ENCODE measurements at places on chromosomes 2 and 18.

- no peak for DNase-seq
Observed at GRCh38 chr2:39094717-39095363, 26.0 kb downstream of the SOS1 start.

- DNase-seq = no peak
Observed at GRCh38 chr2:240604939-240605716, 18.6 kb downstream of the CAPN10 start.

- no peak for DNase-seq
Observed at GRCh38 chr2:99891428-99891780, 251.0 kb downstream of the AFF3 start.

- no peak for DNase-seq
Observed at GRCh38 chr18:63107931-63108330, 211.6 kb downstream of the BCL2 start.

DNA sequence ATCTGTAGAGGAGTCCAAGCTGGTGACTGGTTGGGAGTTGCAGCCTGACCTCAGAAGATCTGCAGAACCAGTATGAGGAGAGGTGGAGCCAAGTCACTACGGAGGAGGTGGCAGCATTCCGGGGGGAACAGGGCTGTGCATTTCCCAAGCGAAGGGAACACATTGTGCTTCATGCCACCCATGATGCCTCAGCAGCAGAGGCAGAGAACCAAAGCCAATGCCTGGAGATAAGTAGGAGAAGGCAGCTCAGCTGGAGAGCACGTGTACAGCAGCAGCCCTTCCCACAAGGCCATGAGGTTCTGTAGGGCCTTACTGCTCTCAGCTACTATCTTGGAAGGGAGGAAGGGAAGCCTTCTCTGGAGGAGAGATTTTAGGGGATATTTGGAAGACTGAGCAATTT, 67.2 kb upstream of the LRPPRC start:
- no peak for DNase-seq

DNA sequence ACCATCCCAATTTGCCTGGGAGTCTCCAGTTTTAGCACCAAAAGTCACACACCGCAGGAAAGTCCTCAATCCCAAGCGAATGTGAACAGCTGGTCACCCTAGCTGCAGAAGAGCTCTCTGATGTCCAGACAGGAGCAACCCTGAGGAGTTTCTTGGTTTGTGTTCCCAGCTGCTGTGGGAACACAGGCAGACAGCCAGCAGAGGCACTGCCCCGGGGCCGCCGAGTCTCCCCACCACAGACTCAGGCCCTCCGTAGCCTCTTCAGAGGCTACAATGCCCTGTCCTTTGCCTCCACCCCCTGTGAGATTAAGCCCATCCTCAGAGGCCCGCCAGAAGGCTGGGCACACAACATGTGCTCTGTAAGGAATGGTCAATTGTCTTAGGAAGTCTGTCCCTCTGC, 111.5 kb downstream of the TTC32 start:
- no peak for DNase-seq

- DNase-seq = no peak
Observed at GRCh38 chr2:98872526-98872925, 63.5 kb downstream of the CRACDL start.

DNA sequence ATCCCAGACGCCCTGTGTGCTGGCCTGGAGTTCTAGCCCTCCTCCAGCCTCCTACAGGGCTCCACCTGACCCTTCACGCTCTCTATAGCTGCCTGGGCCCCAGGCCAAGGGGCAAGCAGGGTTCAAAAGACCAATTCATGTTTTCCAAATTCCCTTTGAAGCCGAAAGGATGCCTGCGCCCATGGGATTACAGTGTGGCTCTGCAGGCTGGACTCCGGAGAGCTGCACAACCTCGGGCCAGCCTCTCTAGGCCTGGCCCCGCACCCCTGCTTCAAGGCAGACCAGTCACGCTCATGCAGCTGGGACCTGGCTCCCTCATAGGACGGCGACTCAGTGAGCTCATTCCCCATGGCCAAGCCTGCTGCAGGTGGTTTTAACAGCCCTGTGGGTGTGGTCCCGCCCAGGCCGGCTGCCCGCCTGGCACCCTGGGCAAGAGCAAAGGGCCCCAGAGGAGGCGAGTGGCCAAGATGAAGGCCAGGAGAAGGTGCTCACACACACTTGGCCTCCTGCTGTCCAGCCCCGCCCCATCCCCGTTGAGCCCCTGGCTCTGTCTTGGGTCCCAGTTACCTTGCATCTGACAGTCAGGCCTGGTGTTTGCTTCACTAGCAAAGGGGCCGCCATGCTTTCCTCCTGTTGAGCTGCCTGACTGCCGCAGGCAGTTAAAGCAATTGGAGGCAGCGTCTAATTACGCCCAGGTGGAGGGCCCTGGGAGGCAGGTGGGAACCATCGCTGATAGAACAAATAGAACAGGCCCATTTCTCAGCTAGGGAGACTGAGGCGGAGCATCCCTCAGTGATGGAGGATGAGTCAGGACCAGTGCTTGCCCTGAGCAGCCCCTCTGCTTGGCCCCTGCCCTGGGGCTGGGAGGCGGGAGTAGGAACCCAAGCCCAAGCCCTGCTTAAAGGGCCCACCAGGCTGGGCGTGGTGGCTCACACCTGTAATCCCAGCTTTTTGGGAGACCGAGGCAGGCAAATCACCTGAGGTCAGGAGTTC, 56.9 kb downstream of the SMAD7 start:
- no peak for DNase-seq

DNA sequence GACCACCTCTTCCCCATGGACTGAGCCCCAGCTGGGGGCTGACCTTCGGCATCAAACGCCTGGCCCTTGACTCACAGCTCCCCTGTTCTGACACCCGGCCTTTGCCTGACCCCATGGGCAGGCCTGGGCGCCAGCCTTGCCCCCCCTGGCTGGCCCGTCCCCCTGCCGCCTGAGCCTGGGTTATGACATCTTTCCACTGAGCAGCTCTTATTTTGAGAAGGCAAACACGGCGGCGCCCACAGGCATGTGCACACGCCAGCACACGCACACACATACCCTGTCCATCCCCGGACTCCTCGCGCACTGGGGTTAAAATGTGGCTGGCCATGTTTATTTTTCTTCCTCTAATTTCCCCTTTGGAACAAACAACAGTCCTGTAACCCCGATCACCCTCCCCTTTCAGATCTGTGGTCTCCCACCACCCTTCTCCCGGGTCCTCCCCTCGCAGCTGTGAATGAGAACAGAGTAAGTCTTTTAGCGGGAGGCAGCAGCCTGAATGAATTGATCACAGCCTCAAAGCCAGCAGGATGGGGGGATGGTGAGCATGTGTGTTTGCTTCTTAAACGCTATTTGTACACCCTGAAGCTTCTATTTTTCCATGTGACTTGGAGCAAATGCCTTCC, 11.8 kb upstream of the ATOH8 start:
- DNase-seq = peak; percentile 44

DNA sequence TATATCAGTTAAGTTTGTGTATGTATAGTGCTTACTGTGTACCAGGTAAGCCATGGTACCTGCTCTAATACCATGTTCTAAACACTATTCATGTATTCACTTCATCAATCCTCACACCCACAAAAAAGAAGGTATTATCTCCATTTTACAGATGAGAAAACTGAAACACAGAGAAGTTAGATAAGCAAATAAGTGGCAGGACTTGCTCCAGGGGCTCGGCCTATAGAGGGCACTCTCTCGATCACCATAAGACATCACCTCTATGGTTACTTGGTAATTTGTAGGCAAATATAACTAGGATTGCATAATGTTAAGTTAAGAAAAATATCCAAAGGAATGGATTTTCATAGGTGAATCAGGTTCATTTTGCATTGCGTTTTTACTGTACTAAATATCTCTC, 118.1 kb upstream of the FN1 start:
- DNase-seq = no peak

DNA sequence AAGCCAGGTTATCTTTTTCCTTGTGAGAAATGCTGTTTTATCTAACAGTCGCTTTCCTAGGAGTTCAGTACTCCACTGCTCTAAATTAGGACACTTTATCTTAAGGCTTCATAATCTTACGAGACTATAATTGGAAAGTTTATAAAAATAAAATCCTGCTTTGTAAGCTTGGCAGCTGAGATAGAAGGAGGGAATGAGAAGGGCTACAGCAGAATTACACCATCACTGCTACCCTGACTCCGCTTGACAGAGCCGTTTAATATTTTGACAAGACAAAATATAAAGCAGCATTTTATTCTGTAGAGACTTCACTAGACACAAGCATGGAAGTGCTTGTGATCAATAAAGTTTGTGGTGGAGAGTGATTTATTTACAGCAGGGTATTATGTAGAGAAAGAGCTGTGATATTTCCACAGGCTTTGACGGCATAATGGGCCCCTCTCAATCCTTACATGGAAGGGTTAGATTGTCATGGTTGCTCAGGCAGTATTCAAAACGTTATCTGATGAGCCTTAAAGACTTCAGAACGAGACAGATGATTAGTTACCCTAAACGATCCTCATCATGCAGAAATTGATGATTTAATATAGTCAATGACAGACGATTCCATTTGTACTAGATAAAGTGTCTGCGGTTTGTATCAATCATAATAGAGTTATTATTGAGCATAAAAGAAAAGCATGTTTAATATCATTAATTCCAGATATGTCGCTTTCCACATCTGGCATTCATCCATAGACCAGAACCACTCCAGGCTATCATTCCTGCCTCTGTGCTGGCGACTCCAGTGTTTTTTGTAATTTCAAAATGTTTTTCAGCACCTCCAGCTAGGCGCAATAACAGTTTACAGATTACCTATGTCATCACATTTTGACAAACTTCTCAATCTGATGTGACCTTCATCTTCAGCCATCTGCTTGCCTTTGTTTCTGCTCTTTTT, 242.2 kb downstream of the FIGN start:
- DNase-seq = no peak

GRCh38 chr18:61910101-61910500, 17.3 kb upstream of the RNF152 start:
- no peak for DNase-seq

DNA sequence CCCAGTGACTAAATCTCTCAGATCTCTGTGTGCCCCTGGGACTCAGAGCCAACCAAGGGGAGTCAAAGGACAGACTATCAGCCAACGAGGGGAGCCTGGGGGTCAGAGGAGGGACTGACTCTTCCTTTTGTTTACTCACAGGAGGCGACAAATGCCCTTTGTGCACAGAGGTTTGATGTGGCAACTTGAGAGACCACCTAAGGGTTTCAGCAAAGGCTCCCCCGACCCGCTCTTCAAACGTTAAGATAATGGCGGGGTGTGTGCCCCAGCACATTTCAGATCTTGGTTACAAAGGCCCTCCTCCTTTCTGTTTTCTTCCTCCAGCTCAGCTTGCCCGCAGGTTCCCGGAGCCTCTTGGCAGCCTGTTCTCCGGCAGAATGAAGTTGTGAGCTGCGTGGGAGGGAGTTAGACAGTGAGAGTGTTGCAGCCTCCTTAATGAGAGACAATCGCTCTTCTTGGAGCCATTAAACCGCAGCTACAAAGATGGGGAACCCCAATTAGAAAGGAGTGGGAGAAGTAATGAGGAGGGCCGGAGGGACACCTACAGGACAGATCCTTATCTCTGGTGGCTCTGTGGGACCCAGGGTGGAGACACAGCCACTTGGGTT, 76.2 kb downstream of the KIAA2012 start:
- no peak for DNase-seq

- DNase-seq = no peak
Observed at GRCh38 chr18:79048245-79048632, 21.0 kb upstream of the ATP9B start.

GRCh38 chr2:143139835-143140393, 10.7 kb downstream of the ARHGAP15 start:
- no peak for DNase-seq

- DNase-seq = no peak
Observed at GRCh38 chr2:64641599-64641998, 12.1 kb downstream of the SERTAD2 start.

DNA sequence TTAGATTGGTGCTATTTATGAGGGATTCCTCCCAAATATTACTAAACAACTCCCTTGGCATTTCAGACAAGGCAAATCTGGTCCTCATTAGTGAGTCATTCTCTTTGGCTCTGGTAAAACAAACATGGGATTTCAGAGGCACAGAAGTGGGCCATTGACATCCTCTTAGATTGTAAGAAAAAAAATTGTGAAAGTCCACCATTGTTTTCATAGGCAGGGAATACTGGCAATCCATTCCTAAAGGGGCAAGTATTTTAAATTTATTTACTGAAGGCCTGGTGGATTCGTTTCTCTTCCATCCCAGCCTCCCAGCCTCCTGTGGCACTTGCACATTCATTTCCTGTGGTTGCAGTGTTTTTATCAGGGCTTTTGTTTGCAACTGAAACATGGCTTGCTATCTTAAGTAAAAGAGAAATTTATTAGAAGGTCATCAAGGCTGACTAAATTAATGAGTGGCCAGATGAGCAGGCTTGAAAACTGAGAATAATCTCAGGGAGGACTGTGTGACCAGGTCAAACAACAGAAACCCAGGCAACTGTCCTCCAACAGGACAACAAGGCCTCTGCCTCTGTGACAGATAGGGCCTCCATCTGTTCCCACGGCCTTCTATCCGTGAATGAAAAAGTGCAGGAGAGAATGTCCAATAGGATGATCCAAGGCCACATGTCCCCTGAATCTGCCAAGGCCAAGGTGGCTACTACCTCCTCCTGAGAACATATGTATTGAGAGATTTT, 23.1 kb upstream of the TNFAIP6 start:
- DNase-seq = no peak

DNA sequence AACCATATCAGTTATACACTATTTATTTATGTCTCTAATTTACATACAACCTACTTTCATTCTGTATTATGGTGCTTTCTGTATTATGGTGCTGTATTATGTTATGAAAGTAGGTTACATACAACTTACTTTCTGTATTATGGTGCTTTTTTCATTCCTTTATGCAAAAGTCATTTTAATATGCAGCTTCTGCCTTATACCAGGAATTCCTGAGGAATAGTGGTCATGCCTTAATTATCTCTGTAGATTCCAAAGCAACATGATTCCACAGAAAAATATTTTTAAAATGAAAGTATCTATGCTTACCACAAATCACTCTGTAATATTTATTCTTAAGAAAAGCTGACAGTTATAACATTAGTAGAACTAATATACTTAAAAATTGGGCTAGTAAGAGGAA, 922.0 kb upstream of the NRXN1 start:
- DNase-seq = no peak

- no peak for DNase-seq
Observed at GRCh38 chr2:212665948-212666347, 127.3 kb upstream of the ERBB4 start.

DNA sequence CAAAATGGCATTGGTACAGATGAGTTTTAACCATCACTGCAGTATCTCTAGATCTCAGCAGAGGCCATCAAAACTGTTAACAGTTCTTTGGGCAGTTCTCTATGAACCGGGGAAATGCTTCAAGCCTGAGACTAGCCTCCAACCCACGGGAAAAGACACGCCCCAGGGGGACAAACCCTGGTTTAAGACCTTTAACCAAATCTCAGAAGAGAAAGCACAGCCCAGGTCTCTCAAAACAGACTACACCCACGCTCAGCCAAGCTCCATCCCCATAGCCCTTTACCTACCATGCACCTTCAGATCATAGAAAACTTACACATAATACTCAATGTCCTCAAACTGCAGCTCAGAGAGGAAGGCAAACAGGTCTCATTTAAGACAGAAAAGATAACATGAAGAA, 78.3 kb downstream of the TMEM163 start:
- DNase-seq = no peak

GRCh38 chr2:67208887-67209500, 188.1 kb upstream of the ETAA1 start:
- no peak for DNase-seq

All from NCI-H2029 (cell line).